Stomach (tissue), 19 donors: ENCODE measurements at places on chromosomes 2 and 18. TPM values are rescaled to one million over a fixed set of nuclear protein-coding genes. Genes with fewer than 3 reads are reported as not detected.
A peak's percentile ranks its signal among the peaks of the same experiment; 100 is the strongest.

The ALPI gene
- not detected for total RNA-seq

GRCh38 chr2:56148825-56149224, 35.0 kb upstream of the CCDC85A start:
- DNase-seq, result no peak
- no peaks in the 10 kb centered on the region for H3K27me3 ChIP-seq
- no peaks in the 10 kb centered on the region for H3K36me3 ChIP-seq
- no peak overlapping the region for H3K27ac ChIP-seq
- H3K4me1 ChIP-seq, result no peaks in the 10 kb centered on the region
- H3K4me3 ChIP-seq, result no peak overlapping the region

DNA sequence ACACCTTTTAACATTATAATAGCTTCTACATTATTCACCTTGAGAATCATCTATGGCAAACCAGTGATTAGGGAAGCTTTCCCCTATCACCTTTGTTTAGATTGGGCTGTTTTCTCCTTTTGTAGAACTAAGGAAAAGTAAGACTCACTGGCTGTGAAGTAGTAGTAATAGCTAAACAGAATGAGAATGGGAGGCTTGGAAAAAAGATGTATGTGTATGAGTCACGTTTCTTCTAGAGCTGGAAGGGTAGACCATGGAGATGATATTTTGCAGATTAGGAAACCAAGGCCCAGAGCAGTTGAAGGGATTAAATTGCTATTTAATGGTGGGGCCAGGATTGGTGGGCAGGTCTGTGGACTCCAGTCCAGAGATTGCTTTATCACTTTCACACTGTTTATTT, 214.5 kb downstream of the MCFD2 start:
- no peak overlapping the region for H3K27ac ChIP-seq
- peak overlapping the region; percentile 69 for H3K4me3 ChIP-seq
- no peaks in the 10 kb centered on the region for H3K27me3 ChIP-seq
- H3K4me1 ChIP-seq, result peaks cover 67% of the 10 kb centered on the region
- H3K36me3 ChIP-seq, result no peaks in the 10 kb centered on the region
- peak; percentile 7 for DNase-seq

DNA sequence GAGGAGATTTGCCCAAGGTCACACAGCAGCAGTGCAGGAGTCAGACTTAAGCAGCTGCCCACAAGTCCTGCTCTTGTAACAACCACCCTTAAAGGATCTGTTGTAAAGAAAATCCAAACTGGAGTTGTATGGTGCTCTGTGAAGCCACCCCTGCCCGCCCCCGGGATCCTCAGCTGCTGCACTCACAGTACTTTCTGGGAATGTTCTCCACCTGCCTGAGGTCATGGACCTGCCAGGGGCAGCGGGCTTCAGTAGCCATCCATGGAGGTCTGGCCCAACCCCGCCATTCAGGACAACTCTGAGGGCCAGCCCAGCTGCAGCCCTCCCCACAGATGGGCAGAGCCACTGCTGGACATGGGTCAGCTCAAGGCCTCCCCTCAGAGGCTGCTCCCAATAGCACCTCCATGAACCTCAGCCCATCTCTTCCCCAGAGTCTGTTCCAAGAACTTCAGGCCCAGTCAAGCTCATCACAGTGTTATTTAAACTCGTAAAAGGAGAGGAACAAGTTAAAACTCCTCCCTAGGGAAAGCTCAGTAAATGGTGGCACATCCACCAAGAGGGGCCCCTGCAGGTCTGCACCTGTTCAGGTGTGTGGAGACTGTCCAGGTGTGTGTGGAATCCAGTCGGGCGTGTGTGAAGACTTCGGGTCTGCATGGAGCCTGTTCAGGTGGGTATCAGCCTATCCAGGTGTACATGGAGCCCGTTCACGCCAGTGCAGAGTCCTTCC, 39.4 kb upstream of the GPC1 start:
- H3K36me3 ChIP-seq, result no peaks in the 10 kb centered on the region
- H3K27ac ChIP-seq, result no peak overlapping the region
- DNase-seq, result no peak
- H3K4me1 ChIP-seq, result no peaks in the 10 kb centered on the region

DNA sequence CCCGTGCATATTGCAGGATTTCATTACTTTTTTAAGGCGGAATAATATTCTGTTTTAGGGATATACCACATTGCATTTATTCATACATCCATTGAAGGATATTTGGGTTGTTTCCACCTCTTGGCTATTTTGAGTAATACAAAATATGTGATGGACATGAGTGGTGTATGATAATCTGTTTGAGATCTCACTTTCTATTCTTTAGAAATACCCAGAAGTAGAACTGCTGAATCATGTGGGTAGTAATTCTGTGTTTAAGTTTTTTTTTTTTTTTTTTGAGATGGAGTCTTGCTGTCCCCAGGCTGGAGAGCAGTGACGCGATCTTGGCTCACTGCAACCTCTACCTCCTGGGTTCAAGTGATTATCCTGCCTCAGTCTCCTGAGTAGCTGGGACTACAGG, 201.4 kb downstream of the NYAP2 start:
- no peaks in the 10 kb centered on the region for H3K36me3 ChIP-seq
- H3K27me3 ChIP-seq, result no peaks in the 10 kb centered on the region
- H3K27ac ChIP-seq, result no peak overlapping the region

DNA sequence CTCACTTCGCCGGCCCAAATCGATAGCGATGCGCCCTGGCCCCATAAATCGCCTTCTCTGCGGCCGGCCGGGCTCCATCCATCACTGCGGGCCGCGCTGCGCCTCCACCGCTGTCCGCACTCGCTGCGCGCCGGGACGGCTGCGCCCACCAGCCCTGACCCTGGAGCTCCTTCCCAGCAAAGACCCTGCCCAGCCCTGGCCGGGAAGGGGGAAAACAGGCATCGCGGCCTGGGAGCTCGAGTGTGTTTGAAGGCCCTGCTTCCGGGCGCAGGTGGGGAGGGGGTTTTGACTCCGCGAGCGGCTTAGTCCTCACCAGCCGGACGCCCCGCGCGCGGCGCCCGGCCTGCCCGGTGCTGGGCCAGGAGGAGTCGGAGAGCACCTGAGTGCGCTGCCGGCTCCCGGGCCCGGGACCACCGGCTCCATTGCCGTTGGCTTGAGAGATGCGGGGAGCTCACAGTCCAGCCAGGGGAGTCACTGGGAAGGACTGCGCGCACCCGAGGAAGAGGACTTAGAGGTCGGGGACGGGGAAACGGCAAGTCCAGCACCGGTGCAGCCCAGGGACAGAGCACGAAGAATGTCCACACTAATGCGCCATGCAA, 1.1 kb downstream of the PAX8 start:
- peak overlapping the region; percentile 13 for H3K4me3 ChIP-seq
- peaks cover 13% of the 10 kb centered on the region for H3K4me1 ChIP-seq
- H3K27ac ChIP-seq, result no peak overlapping the region
- H3K27me3 ChIP-seq, result peaks cover 41% of the 10 kb centered on the region
- peak; percentile 41 for DNase-seq

DNA sequence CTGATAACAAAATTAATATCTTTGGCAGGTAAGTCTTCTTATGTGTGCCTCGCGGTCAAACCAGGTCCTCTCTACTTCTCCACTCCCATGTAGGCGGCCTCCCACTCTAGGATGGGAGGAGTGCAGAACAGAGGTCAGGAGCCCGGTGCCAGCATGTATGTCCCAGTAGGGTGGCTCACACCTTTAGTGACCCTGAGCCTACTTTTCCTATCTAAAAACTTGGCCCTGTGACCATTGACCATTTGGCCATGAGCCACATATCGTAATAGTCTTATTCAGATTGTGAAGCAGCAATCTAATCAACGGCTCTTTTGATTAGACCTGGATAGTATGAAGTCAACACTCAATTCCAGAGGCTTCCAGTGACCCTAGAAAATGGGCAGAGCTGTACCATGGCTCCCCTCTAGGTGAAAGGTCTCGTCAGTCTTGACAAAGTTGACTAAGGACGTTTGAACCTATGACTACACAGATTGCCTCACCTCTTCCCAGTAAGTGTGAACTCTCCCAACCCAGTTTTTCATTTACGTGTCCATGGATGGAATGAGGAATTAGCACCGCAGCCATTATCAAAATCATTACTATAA, 17.1 kb upstream of the FABP1 start:
- H3K27ac ChIP-seq, result no peak overlapping the region
- H3K4me1 ChIP-seq, result no peaks in the 10 kb centered on the region
- H3K4me3 ChIP-seq, result no peak overlapping the region
- DNase-seq, result no peak
- H3K36me3 ChIP-seq, result no peaks in the 10 kb centered on the region

DNA sequence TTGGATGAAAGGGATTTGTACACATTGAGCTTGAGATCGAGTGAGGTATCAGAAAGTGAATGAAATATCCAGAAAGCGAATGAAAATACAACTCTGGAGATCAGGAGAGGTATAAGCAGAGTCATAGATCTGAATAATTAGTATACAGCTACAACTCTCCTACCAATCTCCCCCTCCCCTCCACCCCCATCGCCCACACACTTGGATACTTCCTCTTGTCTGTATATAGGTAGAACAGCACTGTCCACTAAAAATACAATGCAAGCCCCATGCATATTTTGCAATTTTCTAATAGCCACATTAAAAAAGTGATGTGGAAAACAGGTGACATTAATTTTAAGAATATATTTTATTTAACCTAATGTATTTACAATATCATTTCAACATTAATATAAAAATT, 23.7 kb upstream of the WIPF1 start:
- H3K27ac ChIP-seq, result no peak overlapping the region
- no peaks in the 10 kb centered on the region for H3K27me3 ChIP-seq
- no peak for DNase-seq
- no peak overlapping the region for H3K4me3 ChIP-seq
- H3K4me1 ChIP-seq, result peaks cover under 1% of the 10 kb centered on the region

DNA sequence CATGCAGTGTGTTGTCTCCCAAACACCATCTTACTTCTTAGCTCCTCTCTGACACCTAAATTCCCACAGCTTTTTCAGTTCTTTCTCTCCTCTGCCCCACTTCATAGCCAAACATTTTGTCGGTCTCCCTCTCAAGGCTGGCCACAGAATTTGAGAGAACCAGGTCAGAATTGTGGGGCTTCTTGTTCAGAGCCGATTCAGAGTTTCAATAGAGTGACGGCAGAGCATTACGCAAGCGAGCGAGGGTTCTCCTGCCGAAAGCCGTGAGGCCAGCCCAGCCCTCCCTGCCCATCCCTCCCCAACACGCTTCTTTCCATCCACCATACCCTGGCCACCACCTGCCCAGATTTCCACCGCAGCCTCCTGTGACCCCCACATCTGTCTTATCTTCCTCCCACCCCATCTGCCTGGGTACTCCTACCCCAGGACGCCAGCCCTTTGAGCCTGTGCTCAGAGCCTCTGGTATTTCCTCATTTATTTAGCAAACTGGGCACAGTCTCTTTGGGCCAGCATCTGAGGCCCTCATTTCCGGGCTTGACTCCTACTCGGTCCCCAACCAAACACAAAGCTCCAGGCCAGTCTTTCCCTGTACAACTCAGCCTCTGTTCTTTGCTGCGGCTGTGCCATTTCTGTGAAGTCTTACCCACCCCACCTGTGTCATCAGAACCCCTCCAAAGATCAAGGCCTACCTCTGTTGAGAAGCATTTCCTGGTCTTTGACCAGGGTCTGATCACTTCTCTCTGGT, 70.0 kb upstream of the MAP4K4 start:
- no peak overlapping the region for H3K4me3 ChIP-seq
- no peak overlapping the region for H3K27ac ChIP-seq
- no peaks in the 10 kb centered on the region for H3K36me3 ChIP-seq
- H3K4me1 ChIP-seq, result peaks cover 6% of the 10 kb centered on the region
- DNase-seq, result no peak

GRCh38 chr2:234251326-234252271, 201.1 kb downstream of the SPP2 start:
- H3K27ac ChIP-seq, result no peak overlapping the region
- DNase-seq, result no peak
- H3K4me1 ChIP-seq, result no peaks in the 10 kb centered on the region
- H3K36me3 ChIP-seq, result no peaks in the 10 kb centered on the region
- H3K4me3 ChIP-seq, result no peak overlapping the region
- H3K27me3 ChIP-seq, result peaks cover 4% of the 10 kb centered on the region

- DNase-seq, result peak; percentile 69
- peak overlapping the region; percentile 95 for H3K27ac ChIP-seq
- H3K4me1 ChIP-seq, result peaks cover 75% of the 10 kb centered on the region
- peak overlapping the region; percentile 73 for H3K4me3 ChIP-seq
- H3K27me3 ChIP-seq, result no peaks in the 10 kb centered on the region
Measured at GRCh38 chr2:39435741-39436591, 1.1 kb downstream of the MAP4K3 start.
